ENCODE measurements at places on chromosomes 3 and 15.

- DNase-seq, result no peak
Measured at GRCh38 chr3:186181901-186182300, 73.0 kb upstream of the ETV5 start.

- DNase-seq, result no peak
Measured at GRCh38 chr3:168933614-168934013, 729.9 kb downstream of the MECOM start.

GRCh38 chr15:78304216-78305066, 5.0 kb upstream of the SKIC8 start:
- DNase-seq, result no peak

DNA sequence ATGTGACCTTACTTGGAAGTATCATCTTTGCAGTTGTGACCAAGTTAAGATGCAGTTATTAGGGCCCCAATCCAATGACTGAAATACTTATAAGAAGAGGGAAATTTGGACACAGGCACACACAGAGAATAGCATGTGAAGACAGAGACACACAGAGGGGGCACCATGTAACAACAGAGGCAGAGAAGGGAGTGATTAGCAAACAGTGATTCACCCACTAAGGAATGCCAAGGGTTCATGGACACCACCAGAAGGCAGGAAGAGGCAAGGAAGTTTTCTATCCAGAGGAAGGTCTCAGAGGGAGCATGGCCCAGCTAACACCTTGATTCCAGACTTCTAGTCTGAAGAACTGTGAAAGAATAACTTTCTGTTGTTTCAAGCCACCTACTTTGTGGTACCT, 25.0 kb downstream of the SIDT1 start:
- no peak for DNase-seq

DNA sequence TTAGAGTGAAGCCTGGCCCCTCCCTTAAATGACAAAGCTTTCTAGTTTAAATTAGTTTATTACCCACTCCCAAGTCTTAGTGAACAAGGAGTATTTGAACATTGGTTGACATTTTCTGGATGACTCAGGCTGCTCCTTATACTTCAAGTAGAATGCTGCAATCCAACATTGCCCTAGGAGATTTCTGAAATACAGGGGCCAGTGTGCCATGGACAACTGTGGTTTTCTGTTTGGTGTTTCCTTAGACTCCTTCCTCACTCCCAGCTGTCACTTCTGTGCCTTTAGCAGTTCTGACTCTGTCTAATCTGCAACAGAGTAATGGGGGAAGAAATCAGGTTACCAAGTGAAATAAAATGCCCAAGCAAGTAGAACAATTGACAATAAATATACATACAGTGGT, 116.1 kb upstream of the P2RY1 start:
- no peak for DNase-seq

DNA sequence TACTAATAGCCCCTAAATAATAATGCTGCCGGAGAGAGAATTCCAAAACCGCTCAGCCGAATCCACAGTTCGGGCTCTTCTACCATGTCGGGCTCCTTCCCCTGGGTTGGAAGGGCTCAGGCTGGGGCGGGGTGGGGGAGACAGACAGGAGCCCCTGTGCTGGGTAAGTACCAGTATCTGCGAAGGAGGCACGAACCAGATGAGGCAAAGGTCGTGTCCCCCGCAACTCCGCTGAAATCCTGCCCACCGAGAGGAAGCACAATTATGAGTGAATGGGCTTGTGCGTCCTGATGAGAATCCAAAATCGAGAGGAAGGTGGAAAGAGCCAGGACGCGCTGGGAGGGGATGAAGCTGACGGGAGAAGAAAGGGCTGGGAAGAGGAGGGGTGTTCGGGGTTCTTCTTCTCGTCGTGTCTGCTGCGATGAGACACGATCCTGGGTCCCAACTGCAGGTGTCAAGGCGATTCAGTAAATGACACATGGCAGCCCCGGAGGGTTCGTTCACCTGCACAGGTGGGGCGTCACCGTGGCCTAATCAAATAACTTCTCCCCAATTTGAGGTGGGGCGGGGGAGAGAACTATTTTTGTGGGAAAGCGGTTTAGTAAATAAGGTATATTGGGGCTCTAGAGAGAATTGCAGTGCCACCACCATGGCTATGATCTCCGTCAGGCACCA, 707 bp upstream of the FAM81A start:
- DNase-seq, result peak; percentile 70

GRCh38 chr3:134621854-134622253, 29.0 kb downstream of the KY start:
- no peak for DNase-seq

GRCh38 chr3:132804498-132804897, 82.3 kb upstream of the NPHP3 start:
- no peak for DNase-seq

DNA sequence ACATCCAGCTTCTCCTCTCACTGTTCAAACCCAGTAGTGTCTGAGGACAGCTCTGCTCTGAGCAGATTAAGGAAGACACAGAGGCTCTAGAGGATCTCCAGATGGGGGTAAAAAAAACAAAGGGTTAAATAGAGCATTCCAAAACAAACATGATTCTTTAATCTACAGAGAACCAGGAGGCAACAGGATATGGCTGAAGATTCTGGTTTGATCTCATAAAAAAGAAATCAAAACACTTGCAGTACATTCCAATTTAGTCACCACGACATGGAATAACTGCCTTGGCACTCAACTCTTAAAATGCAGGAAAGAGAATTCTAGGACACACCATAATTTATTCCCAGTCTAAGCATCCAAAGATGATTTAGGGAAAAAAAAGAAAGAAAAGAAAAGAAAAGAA, 32.0 kb downstream of the TM4SF4 start:
- DNase-seq, result no peak

- no peak for DNase-seq
Measured at GRCh38 chr3:25239042-25239441, 189.0 kb upstream of the RARB start.

DNA sequence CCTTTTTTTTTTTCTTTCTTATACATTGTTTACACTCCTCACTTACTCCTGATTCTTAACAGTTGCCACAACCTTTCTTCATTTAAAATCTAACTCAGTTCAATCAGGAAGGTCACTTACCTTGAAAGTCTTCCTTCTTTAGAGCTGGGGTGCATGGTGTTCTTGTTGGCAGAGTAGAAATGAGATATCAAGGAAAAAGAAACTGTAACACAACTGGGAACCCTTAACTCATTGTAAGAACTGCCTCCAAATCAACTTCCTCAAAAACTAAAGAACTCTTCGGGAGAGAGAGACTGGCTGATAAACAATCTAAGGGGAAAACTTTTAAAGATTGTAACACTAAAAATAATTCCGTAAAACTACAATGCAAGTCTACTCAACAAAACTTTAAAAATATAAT, 1.4 kb upstream of the APPL1 start:
- DNase-seq, result no peak

GRCh38 chr15:77838595-77838994, 205.9 kb upstream of the LINGO1 start:
- no peak for DNase-seq

DNA sequence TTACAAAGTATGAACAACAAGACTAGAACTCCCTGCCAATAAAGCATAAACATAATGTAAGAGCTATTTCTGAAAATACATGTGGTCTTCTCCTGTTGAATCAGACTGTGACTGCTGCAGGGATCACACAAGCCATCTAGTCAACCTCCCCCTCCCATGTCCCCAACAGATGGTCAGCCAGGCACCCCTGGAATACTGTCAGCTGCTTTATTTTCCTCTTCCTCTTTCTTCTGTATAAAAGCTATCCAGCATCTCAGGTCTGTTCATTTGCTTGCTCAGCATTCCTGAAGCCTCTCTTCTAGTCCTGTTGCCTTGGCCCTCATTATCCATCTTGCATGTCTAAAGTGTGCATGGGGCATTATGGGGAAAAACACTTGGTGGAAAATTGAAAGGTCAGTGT, 6.5 kb upstream of the MINDY4B start:
- DNase-seq, result no peak

DNA sequence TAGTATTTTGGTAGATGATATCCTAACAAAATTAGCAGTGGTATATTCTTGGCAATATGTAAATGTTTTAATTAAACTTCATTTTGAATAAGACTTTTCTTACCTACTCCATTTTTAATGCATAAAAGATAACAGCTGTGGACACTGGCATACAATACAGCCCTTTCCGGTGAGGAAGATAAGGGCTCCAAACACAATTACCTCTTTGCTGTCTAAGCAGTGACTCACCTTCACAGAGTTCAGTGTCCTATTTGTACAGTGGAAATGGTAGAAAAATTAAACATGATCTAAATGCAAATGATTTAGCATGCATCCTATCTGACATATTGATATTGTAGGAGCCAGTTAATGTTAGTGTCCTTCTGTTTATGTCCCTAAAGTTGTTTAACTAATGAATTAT, 969.4 kb downstream of the PLOD2 start:
- DNase-seq, result no peak

DNA sequence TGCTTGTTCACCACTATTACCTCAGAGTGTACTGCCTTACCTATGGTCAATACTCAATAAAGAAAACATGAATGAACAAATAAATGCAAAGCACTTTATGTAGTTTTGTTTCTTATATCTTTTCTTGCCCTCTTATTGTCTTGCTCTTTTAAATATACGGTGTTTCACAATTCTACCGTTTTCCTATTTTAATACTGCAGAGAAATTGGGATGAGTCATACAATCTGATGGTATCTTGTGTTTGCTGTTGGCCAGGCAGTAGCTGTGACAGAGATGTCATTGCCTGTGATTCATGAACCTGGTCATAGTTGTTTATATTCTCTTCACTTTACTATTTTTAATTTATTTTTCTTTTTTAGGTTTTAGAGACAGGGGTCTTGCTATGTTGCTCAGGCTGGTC, 48.3 kb downstream of the SERP1 start:
- DNase-seq, result no peak

GRCh38 chr3:178545337-178545736, 9.1 kb downstream of the KCNMB2 start:
- no peak for DNase-seq

GRCh38 chr15:48592221-48592731, 53.2 kb downstream of the FBN1 start:
- no peak for DNase-seq

- DNase-seq, result no peak
Measured at GRCh38 chr3:102230057-102230456, 204.8 kb upstream of the ZPLD1 start.

DNA sequence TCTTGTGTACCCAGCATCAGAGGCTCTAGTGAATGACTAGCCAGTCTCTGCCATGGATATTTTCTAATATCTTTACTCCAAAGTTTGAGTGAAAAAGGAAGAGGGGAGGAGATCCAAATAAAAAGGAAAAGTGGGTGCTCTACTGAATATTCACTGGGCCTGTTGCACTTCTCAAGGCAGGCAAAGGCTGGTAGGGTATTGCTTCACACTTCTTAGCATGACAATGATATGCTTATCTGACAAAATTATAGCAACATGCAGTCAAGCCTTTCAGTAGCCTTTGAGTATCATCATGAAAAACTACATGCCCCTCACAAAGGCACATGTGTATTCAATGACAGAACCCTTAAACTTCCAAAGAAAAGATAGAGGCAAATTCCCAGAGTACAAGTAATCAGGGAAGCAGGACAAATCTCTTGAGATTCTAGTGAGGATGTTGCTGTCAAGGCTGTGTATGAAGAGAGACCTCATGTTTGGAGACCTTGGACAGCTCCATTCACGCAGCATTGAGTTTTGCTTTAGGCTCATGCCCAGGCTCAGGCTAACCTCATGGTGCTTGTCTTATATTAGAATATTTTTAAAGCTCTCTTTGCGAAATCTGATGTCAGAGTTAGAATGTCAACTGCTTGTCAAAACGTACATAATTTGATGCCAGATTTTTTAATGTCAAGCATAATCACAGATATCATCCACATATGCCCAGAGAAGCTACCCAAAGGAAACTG, 506.9 kb downstream of the OCA2 start:
- DNase-seq, result no peak

DNA sequence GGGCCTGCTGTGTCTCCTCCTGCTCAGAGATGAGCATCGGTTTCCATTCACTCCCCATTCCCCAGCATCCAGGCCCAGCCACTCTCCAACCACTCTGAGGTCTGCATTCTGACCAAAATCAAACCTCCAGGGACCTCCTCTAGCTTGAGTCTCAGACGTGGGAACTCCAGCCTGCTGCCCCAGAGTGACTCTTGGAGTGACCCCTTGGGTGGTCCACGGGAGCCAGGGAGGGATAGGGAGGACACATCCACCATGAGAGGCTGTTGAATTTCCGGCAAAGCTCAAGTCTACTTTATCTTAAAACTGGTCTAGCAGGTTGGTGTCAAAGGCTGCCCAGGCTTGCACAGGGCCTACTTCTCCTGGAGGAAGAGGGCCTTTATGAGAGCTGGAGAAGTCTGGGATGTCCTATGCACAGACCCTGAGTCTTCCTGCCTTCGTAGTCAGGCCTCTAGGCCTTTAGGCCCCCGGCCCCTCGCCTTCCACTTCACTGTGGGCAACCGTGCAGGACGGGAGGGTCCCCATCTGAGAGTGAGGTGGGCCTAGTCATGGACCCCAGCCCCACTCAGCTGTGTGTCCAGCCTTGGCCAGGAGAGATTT, 8.9 kb downstream of the CISH start:
- no peak for DNase-seq

- DNase-seq, result no peak
Measured at GRCh38 chr3:55720614-55721013, 233.5 kb upstream of the WNT5A start.

- no peak for DNase-seq
Measured at GRCh38 chr3:111803123-111803593, 55.9 kb upstream of the PHLDB2 start.

- DNase-seq, result no peak
Measured at GRCh38 chr3:31249545-31249944, 283.2 kb upstream of the STT3B start.

- DNase-seq, result no peak
Measured at GRCh38 chr15:90402223-90402622, 14.2 kb downstream of the IQGAP1 start.

DNA sequence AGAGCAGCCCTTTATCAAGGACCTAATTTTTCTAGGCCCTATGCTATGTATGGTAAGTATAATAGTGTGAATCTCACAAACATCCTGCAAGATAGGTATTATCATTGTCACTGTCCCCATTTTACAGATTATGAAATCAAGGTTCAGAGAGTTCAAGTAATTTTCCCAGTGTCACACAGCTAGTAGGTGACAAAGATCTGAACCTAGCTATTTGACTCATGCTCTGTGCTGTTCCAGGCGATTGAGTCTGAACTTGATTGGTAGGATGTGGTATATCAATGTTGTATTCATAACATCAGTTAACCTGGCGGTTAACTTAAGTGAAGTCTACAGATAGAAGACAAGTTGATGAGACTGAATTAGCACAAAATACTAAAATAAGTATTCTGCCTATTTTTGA, 229.9 kb downstream of the CHST2 start:
- no peak for DNase-seq

- DNase-seq, result peak; percentile 22
Measured at GRCh38 chr15:77607111-77607893, 25.4 kb downstream of the LINGO1 start.

DNA sequence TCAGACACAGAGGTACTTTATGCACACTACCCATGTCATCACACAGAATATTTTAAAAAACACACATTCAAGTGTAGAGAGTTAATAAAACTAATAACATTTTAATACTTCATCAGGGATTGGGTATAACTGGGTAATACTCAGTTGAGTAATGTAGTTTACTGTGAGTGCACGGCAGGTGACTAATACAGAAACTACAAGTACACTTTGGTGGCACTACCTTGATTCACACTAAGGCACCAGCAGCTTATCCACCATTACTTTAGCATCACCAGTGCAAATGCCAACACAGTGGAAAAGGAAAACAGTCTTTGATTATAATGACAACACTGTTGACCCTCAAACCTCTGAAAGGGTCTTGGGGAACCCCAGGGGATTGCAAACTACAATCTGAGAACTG, 33.6 kb downstream of the ZNF280D start:
- DNase-seq, result no peak

Data from nucleus accumbens (tissue), 56 donors.